ENCODE measurements at places on chromosomes 7 and 10.

DNA sequence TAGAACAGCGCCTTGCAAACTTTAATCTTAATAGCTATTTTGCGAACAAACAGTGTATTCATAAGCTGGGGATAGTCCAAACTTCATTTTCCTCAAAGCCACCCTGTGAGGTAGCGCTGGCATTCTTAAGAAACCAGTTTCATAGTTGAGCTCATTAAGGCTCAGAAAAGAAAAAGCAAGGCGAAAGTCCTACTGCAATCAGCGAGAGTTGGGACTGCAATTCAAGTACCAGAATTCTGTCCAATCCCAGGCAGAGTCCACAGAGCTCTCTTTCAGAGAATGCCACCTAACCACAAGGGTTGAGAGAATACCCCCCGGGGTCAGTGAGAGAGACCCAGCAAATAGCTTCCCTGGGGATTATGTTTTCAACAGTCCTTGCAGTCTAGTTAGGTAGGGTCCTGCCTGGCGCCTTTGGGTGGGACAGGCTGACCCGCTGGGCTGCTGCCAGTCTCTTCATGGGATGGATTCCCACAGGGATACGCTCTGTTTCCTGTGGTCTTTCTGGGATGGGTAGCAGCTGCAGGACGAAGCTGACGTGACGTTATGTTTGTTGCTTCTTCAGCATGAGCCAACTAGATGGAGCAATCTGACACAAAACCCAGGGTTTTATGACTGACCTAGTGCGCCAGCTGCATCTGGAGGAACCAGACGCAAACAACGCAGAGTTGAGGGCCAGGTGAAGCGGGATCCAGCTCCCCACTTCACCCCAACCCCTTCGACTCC is 16.0 kb downstream of the BMPER start:
- no peak for DNase-seq

DNA sequence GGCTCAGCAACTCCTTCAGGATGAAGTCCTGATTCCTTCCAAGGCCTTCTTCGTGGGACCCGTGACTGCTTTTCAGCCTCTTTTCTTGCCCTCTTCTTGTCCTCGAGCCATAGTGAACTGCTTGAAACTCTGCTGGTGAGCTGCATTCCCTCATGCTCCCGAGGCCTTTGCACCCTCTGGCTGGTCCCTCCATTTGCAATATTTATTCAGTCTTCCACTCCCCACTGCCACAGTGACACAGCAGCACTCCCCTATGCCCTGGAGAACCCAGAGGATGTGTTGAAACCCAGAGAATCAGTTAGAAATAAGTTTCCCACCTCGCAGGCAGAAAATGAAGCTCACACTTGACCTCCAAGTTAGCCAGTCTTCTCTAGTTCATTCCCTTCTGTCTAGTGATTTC is 22.3 kb upstream of the GAD2 start:
- no peak for DNase-seq

DNA sequence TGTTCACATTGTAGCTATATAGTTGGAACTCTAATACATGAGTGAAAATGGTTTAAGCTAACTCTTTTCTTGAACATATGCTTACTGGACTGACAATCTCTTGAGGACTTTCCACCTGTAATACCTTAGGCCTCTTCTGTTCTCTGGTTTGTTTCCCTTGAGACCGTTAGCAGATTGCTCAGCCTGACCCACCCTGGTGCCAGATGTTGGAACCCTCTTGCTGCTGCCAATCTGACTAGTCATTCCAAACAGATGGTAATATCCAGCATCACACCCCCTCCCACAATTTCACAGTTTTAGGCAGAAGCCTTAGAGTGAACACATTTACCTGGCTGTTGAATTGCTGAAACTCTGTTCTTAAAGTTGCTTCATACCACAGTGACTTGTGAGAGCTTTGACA is 18.7 kb downstream of the CALD1 start:
- no peak for DNase-seq

- no peak for DNase-seq
Observed at GRCh38 chr10:2968401-2969058, 98.8 kb upstream of the PFKP start.

DNA sequence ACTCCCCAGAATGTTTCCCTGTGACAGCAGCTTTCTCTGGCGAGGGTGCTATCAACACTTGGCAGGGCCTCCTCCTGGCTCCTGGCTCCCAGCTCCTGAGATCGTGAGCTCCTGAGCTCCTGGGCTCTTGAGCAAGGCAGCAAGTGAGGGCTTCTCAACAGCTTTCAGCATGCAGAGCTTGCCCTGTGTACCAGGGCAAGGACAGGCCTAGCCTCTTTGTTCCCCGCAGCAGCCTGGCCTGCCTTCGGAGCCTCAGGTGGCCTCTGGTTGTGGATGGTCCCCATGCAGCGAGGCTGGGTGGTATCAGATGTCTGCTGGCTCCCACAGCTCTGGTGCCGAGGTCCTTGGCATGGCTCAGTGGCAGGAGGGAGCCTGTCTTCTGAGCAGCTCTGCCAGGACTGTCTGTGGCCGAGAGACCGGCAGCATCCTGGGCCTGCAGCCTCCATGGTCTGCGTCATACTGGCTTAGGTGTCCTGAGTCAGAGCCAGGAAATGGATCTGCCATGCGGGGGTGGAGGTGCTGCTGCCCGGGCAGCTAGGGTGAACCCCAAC is 44.2 kb downstream of the ZMIZ1 start:
- no peak for DNase-seq

DNA sequence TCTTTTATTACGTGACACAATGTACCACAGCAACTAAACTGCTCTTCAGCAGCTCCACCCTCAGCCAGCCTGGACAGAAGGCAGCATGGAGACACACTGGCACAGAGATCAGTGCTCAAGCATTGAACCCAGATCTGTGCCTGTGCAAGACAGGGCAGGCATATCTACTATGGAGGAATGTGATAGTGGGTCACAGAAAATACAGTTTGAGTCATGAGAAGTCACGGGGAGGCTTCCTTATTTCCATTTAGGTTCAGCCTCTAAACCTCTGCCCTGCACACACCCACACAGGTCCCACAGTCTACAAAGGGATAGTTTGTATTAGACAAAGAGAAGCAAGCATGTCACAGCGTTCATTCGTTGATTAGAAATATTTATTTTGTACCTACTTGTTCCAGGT is 187.4 kb upstream of the AGR3 start:
- no peak for DNase-seq

- DNase-seq: no peak
Observed at GRCh38 chr10:110618230-110618610, 25.9 kb upstream of the RBM20 start.

DNA sequence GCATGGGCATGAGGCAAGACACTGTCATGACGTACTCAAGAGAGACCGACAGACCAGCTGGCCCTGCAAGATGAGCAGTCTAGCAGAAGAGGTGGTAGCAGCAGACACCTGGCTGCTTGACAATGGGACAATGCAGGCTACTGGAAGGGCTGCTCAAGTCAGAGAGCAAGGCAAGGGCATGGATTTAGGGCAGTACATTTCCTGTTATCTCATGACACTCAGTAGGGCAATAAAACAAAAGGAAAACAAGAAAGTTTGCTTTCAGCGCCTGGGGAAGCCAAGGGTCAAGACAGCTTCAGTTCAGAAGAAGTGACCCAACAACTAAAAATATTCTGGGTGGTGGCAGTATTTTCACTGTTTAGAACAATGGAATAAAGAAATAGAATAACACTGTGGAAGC is 331.8 kb upstream of the PHYHIPL start:
- no peak for DNase-seq

- no peak for DNase-seq
Observed at GRCh38 chr7:108079648-108080591, 50.2 kb downstream of the LAMB4 start.

DNA sequence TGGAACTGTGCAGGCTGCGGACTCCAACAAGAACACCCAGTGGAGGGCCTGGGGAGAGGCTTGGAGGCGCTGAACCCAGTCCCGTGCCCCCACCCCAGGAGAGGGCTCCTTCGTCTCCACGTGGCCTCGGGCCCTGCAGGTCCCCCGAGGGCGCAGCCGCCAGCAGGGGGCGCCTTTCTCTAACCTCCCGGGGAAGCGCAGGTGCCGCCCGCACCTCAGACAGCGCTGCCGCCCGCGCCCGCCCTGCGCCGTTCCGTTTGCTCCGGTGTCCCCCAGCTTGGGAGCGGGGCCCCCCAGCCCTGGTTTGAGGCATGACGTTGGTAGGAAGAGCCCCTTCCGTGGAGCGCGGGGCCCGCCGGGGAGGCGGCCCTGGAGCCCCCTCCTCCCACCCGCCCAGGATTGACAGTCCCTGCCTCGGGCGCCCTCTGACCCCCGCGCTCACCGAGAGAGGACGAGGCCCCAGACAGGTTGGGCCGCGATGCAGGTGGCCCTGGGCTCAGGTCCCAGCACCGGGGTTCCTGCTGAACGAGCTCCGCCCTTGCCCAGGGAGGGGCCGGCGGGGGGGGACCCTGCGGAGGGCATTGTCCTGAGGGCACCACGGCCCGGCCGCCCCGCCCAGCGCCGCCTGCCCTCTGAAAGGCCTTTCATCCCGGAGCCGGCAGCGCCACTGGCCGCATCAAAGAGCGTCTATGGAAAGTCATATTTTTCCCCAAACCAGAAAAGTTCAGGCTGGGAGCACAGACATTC is 42.8 kb downstream of the FOXL3 start:
- DNase-seq: peak; percentile 90

DNA sequence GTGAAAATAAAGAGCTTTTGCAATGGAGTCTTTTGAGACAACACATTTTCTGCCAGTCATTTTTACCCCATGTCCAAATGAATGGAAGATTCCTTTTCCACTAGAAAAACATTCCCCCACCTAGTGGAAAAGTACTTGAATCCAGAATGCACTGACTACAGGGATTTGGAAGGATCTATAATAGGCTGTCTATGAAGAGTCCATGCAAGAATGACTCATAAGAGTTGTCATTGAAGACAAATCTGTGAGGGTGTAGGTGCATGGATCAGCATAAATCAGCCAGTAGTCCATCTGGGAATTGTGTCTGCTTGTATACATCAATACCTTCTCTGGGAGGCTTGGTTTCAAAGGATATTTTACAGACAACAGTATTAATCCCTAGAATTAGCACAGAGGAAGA is 32.5 kb upstream of the TRUB1 start:
- DNase-seq: no peak

DNA sequence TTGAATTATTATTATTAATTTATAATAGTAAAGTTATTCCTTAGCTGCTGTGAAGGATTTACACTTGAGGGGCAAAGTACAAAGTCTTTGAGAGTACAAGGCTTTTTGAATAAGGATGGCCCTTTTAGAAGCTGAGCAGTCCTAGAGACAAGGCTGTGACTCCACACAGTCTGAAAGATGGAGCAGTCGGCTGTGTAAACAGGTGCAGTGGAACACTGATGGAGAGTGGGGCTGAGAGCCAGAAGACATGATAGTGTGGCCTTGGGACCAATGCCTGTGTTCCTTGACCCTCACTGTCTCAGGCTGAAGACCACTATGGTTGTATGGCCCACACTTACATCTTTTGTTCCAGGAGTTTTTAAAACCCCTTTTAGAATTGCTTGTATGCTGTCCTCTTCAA is 311.2 kb upstream of the PHF14 start:
- DNase-seq: no peak

- DNase-seq: no peak
Observed at GRCh38 chr10:12656518-12657142, 307.3 kb downstream of the CAMK1D start.

- no peak for DNase-seq
Observed at GRCh38 chr7:94313926-94314325, 80.8 kb upstream of the COL1A2 start.
